ENCODE measurements at places on chromosomes 6 and 20. TPM values are rescaled to one million over a fixed set of nuclear protein-coding genes. Genes with fewer than 3 reads are reported as not detected.

- no peak for DNase-seq
- H3K27ac ChIP-seq, result no peak overlapping the region
- no peaks in the 10 kb centered on the region for H3K36me3 ChIP-seq
- H3K4me3 ChIP-seq, result no peak overlapping the region
- H3K4me1 ChIP-seq, result no peaks in the 10 kb centered on the region
- H3K27me3 ChIP-seq, result no peaks in the 10 kb centered on the region
Measured at GRCh38 chr6:103236923-103237322, 1622.8 kb downstream of the HACE1 start.

DNA sequence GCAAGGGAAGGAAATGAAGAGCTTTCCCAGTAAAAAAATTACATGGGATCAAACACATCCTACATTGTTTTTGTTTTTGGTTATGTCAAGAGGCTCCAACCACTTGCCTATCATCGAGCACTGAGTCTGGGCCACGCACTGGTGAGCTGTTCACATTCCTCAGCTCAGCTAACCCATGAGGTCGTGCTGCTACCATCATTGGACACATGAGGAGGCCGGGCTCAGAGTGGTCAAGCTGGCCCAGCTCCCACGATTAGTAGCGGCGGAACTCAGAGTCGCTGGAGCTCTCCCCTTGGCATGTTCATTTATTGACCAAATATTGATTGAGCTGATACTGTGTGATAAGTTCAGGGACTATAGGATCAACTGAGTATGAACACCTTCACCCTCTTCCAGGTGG is 164.9 kb downstream of the CDH26 start:
- no peak for DNase-seq
- peaks cover 3% of the 10 kb centered on the region for H3K27me3 ChIP-seq
- H3K4me1 ChIP-seq, result no peaks in the 10 kb centered on the region

The FAM217A gene
- total RNA-seq, result not detected

DNA sequence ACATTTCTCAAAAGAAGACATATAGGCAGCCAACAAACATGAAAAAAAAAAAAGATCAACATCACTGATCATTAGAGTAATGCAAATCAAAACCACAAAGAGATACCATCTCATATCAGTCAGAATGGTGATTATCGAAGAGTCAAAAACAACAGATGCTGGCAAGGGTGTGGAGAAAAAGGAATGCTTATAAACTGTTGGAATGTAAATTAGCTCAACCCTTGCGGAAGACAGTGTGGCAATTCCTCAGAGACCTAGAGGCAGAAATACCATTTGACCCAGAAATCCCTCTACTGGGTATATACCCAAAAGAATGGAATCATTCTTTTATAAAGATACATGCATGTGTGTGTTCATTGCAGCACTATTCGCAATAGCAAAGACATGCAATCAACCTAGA is 303.8 kb upstream of the THEMIS start:
- no peak for DNase-seq
- H3K4me3 ChIP-seq, result no peak overlapping the region
- H3K27ac ChIP-seq, result no peak overlapping the region

- H3K27ac ChIP-seq, result no peak overlapping the region
- DNase-seq, result no peak
- no peaks in the 10 kb centered on the region for H3K4me1 ChIP-seq
- H3K27me3 ChIP-seq, result no peaks in the 10 kb centered on the region
- no peak overlapping the region for H3K4me3 ChIP-seq
- H3K36me3 ChIP-seq, result no peaks in the 10 kb centered on the region
Measured at GRCh38 chr20:6530779-6531315, 236.6 kb upstream of the BMP2 start.

The CLPSL2 gene
- total RNA-seq, result not detected

- no peak overlapping the region for H3K27ac ChIP-seq
- no peak for DNase-seq
- no peaks in the 10 kb centered on the region for H3K4me1 ChIP-seq
- peaks cover 54% of the 10 kb centered on the region for H3K27me3 ChIP-seq
Measured at GRCh38 chr6:28757429-28758045, 166.2 kb downstream of the TRIM27 start.

The SLX4IP gene
- 3.2 TPM for total RNA-seq

Data from heart left ventricle (tissue), 16 donors.